ENCODE measurements at places on chromosomes 6 and 20.

GRCh38 chr6:137941995-137942394 lies 74.9 kb downstream of the TNFAIP3 start:
- DNase-seq, result no peak

DNA sequence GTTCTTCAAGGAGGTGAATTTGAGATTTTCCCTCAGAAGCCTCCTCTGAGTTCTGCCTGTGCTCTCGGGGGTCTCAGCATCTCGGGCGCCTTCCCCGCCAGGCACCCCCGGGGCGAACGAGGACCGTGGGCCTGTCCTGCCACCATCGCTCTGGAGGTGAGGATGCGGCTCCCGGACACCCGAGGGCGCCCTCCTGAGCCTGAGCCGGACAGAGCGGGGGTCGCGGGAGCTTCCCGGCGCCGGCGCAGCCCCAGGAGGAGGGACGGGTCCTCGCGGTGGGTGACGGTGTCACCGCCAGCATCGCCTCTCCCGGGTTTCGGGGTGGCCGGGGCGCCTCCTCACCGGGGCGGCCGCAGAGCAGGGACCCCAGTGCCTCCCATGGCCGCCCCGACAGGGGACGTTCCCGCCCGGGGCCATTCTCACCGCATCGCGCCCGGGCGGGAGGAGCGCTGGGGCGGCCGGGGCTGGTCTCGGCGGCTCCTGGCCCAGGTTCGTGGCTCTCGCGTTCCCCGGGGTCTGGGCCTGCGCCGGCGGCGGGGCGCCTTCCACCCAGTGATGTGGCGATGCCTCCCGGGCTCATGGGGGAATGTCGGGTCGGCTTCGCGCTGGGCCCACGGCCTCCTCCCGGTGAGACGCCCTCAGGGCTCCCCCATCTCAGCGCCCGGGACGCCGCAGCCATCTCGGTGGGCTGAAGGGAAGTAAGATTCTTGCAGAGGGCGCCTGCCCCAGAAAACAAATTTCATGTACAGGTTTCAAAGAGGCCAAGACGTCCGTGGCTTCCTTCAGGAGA lies 210.5 kb downstream of the ERMARD start:
- no peak for DNase-seq

- no peak for DNase-seq
Measured at GRCh38 chr6:126531840-126532239, 191.9 kb downstream of the CENPW start.

GRCh38 chr6:16762550-16763477 lies 1.6 kb upstream of the ATXN1 start:
- no peak for DNase-seq

DNA sequence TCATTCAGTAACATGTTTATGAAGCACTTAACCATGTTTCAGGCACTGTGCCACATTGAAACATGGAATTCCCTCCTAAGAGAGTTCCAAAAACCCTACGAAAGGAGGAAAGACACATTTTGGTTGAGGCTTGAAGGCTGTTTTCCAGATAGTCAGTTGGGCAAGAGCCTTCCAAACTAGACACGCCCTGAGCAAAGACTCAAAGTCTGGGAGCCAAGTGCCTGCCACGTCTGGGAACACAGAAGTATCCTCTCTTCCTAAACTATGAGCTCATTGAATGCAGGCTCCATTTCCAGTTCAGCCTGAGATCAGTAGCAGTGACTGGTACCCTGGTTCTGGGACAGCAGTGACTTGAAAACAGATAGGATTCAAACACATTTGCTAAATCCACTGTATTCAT lies 74.5 kb upstream of the FAM8A1 start:
- no peak for DNase-seq

- no peak for DNase-seq
Measured at GRCh38 chr20:9616455-9616805, 102.0 kb downstream of the LAMP5 start.

DNA sequence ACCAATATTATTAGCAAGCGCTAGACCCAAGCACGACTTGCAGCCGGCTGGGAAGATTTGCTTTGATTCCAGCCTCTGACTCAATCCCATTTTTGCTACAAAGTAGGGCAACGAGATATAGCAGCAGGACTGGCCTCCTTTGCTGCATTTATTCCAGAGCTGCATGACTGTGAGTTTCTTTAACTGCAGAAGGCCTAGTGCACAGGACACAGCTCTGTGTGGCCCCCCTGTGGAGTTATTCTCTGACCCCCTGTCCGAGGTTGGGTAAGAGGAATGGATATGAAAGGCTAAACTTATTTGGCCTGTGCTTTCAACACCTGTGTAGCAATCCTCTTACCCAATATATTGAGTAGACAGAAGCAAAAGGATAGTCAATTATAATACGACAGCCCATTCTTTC lies 133.3 kb upstream of the SPTLC3 start:
- no peak for DNase-seq

GRCh38 chr6:106133040-106133439 lies 46.9 kb downstream of the PRDM1 start:
- no peak for DNase-seq

DNA sequence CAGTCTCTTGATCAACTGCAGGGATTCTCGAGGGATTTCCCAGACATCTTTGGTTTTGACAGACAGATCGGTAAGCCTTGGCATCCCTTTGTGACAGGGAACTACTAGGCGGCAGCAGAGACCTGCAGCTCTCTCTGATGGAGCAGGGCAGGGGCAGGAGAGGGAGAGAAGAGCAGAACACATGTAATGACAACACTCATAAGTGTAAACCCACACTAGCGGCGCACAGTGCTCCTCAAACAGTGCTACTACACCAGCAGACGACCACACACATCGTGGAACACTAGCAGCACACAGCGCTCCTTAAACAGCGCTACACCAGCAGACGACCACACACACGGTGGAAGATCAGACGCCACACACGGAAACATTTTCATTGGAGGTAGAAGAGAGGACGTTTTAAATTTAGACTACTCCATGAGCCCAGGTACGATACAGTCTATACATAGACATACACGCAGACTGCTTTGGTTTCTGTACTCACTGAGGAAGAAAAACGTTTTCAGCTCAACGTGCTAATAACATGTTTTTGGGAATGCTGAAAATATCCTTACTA lies 94.5 kb upstream of the TRAF3IP2 start:
- no peak for DNase-seq

DNA sequence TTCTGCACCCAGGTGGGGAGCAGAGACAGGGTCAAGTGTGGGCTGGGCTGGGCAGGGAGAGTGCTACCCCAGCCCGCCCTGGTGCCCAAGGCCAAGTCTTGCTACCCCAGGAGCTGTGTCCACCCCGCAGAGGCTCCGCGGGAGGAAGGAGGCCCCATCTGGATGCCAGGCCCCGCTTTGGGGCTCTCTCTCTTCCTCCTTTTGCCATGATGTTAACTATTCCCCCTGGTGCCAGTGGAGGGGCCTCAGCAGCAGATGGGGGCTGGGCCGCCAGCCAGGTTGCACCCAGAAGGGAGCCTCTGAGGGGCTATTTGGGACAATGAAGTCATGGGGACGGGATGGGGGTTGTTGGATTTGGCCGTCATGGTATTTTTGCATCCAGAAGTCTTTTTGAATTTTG lies 9.3 kb downstream of the SLC17A9 start:
- no peak for DNase-seq

GRCh38 chr6:75532521-75532920 lies 38.9 kb upstream of the FILIP1 start:
- DNase-seq, result no peak

DNA sequence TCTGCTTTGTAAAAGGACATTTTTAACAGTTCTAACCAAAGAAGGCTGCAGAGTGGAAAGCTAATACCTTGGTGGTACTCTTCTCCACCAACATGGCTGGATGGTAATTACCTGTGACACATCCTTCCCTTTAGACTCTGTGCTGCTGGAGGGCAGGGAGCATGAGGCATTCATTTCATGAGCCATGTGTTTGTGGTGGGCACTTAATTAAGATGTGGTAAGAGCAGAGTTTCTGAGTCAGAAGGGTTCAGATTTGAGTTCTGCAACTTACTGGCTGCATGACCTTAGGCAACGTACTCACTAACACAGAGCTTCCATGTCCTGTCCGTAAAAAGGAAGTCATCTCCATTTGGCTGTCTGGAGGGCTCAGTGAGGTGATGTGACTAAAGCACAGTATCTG lies 9.1 kb upstream of the ZNF133 start:
- DNase-seq, result no peak

DNA sequence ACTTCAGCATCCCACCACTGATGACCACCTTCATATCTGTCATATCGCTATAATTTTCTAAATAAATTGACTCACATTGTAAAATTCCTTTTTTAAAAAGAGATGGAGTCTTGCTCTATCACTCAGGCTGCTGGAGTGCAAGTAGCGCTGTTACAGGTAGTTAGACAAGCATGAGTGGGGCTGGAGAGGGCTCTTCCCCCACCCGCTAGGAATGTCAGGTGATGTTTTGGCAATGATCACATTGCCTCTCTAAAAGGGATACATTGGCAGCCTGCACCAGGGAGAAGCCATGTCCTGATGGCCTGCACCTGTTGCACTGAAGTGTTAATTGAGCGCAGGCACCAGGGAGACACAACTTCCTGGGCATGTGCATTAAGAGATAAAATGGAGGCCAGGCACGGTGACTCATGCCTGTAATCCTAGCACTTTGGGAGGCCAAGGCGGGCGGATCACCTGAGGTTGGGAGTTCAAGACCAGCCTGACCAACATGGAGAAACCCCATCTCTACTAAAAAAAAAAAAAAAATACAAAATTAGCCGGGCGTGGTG lies 16.9 kb upstream of the SLC22A16 start:
- DNase-seq, result no peak

- DNase-seq, result no peak
Measured at GRCh38 chr6:73823832-73824231, 127.8 kb downstream of the CD109 start.

GRCh38 chr6:21949211-21949801 lies 347.5 kb downstream of the PRL start:
- DNase-seq, result no peak

DNA sequence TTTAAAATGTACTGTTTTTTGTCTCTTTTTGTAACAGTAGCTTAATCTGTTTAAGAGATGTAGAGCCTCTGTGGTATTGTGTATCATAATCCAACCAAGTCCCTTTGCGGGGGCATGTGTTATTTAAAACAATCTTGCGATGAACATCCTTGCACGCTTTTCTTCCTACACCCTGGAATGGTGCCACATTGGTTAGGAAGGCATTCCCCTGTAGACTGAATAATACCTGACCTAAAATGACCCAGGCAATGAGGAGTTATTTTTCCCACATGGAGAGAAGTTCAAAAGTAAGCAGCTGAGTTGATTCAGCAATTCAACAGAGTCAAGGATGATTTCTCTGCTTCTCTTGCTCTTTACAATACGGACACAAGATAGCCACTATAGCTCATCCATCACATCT lies 142.0 kb upstream of the PMEPA1 start:
- DNase-seq, result no peak

DNA sequence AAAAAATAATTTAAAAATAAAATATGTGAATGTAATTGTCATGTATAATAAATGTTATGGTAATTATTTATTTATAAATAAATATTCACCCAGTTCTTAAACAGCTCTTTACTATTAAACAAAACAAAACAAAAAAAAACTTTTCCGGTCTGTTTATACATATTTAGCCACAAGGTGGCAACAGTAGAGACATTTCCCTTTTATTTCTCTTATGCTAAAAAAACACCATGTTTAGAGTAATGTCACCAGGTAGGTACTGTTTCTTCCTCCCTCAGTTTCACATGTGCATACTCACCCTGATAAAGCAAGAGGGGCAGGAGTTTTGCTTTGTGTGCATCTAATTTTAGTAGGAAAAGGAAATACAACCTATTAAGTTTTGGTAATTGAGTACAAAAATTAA lies 610.4 kb upstream of the IMPG1 start:
- DNase-seq, result no peak

- DNase-seq, result no peak
Measured at GRCh38 chr6:38305995-38306681, 333.6 kb downstream of the BTBD9 start.

DNA sequence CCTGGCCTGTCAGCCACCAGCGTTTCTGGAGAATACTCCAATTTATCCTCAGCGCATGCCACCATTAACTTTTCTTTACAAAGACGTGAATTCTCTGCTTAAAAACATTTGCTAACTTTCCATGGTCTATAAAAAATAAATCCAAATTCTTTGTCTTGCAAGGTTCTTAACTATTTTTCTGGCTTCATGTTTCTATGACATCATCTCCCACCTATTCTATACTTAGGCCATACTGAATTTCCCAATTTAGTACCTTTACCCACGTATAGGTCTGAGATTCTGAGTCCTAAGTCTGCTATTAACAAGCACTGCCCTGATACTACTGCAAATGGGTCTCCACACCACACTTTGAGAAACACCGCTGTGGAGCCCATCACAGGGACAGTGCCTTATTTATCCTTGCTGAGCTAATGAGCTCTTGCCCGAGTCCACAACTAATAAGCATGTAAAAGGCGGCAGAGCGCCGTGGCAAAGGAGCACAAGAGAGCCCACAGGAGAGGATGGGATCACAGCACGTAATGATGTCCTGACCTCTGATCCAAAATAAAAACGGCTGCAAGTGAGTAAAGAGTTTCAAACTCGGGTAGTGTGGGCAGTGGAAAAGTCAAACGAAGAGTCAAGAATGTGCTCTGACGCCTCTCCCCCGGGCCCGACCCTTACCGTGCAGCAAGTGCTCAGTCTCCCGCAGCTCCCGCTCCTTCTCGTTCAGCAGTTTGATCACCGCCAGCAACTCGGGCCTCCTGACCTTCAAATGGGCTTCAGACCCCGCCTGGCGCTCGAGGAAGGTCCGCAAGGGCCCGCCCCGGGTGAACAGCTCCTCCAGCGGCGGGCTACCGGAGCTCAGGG lies 519 bp downstream of the MTRF1L start:
- no peak for DNase-seq

- DNase-seq, result no peak
Measured at GRCh38 chr6:82781620-82782204, 283.9 kb downstream of the UBE3D start.

Measured in stimulated activated CD8-positive, alpha-beta memory T cell treated with anti-CD3 and anti-CD28 coated beads, Interleukin-7, amount 100 ng/mL, for 24 hours (primary cell).